ENCODE measurements at places on chromosomes 6 and 20. TPM values are rescaled to one million over a fixed set of nuclear protein-coding genes. Genes with fewer than 3 reads are reported as not detected.

SRC gene
- total RNA-seq: 17.8 TPM

- DNase-seq: no peak
- no peaks in the 10 kb centered on the region for H3K27me3 ChIP-seq
- H3K4me3 ChIP-seq: no peak overlapping the region
- no peaks in the 10 kb centered on the region for H3K36me3 ChIP-seq
- H3K27ac ChIP-seq: no peak overlapping the region
Measured at GRCh38 chr20:45291526-45291925, 15.1 kb upstream of the RBPJL start.

- peaks cover 3% of the 10 kb centered on the region for H3K36me3 ChIP-seq
- H3K4me3 ChIP-seq: no peak overlapping the region
- no peaks in the 10 kb centered on the region for H3K4me1 ChIP-seq
Measured at GRCh38 chr20:61979701-61980635, 85.7 kb downstream of the TAF4 start.

DNA sequence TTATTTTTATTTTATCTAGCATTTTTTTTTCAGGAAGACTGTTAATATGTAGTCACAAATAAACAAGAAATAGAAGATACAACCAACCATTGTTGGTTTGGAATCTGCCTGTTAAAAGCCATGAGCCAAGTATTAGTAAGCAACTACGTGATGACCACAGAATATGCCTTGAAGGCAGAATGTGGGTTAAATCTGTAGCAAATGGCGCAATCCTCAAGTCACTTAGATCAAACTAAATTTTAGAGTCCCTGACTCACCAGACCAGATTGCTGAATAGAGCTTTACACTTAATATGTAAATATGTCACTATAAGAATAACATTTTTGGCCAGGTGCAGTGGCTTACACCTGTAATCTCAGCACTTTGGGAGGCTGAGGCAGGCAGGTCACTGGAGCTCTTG is 800.1 kb upstream of the CITED2 start:
- no peak overlapping the region for H3K27ac ChIP-seq
- no peaks in the 10 kb centered on the region for H3K36me3 ChIP-seq
- H3K4me1 ChIP-seq: no peaks in the 10 kb centered on the region
- DNase-seq: no peak
- no peak overlapping the region for H3K4me3 ChIP-seq

- H3K27ac ChIP-seq: no peak overlapping the region
- no peak overlapping the region for H3K4me3 ChIP-seq
- no peaks in the 10 kb centered on the region for H3K27me3 ChIP-seq
- peaks cover 8% of the 10 kb centered on the region for H3K4me1 ChIP-seq
Measured at GRCh38 chr6:15842727-15843117, 179.9 kb upstream of the DTNBP1 start.
